Hematopoietic multipotent progenitor cell treated with erythropoietin and hydrocortisone succinate and interleukin-3 and kit ligand, for 4 days (in vitro differentiated cells): ENCODE measurements at places on chromosomes 5 and 9.

DNA sequence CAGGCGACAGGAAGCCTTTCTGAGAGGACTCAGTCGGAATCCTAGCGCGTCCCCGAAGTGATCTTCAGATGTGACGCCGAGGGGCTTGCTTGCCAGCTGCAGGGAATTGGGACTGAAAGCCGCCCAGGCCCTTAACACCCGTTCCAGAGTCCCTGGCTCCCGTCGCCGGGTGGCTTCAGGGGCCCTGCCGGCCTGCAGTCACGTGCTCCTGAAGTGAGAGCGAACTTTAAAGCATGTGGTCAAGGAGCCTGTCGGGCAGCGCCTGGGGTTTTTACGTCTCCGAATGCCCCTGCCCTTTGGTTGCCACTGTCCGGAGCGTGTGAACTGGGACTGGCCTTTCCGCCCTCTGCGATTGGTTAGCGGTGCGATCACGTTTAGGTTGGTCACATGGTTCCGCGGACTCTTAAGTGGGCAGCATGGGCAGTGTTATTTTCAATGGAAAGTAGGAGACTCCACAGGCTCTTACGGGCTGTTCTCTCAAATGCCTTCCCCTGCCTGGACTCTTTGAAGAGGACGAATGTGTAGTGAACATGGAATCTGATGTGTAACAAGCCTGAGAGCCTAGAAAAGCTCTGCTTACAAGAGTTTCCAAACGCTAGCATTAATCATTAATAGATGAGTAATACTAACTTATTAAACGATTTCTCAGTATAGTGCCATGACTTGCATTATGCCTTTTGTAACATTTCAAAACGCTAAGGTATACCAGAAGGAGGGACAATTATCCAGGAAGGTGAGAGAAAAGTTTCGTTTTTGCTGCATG is 1.9 kb downstream of the VLDLR start:
- DNase-seq = peak; percentile 7

GRCh38 chr5:16578474-16578883 is 38.3 kb downstream of the RETREG1 start:
- DNase-seq = no peak

GRCh38 chr9:33136721-33137670 is 30.1 kb downstream of the B4GALT1 start:
- DNase-seq = no peak

DNA sequence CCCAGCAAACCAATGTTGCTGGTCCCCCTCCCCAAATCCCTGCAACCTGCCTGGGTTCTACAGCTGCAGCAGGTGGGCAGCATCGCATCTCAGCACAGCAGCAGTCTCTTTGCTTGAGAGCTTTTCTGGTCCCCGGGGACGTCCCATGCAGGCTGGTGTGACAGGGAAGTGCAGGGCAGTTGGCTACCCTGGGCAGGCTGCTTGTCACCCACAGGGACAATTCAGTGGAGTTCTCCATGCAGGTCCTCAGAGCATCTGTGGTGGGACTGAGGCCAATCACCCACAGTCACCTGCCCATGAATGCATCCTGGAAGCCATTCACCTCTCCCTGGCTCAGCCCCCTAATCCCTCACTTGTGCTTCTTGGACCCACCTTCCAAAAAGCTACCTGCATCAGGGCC is 43.9 kb upstream of the SEMA4D start:
- no peak for DNase-seq

GRCh38 chr5:125169396-125169795 is 423.0 kb upstream of the ZNF608 start:
- no peak for DNase-seq

- DNase-seq = no peak
These were observed 28.4 kb downstream of the ZFP62 start for GRCh38 chr5:180832638-180833068.

DNA sequence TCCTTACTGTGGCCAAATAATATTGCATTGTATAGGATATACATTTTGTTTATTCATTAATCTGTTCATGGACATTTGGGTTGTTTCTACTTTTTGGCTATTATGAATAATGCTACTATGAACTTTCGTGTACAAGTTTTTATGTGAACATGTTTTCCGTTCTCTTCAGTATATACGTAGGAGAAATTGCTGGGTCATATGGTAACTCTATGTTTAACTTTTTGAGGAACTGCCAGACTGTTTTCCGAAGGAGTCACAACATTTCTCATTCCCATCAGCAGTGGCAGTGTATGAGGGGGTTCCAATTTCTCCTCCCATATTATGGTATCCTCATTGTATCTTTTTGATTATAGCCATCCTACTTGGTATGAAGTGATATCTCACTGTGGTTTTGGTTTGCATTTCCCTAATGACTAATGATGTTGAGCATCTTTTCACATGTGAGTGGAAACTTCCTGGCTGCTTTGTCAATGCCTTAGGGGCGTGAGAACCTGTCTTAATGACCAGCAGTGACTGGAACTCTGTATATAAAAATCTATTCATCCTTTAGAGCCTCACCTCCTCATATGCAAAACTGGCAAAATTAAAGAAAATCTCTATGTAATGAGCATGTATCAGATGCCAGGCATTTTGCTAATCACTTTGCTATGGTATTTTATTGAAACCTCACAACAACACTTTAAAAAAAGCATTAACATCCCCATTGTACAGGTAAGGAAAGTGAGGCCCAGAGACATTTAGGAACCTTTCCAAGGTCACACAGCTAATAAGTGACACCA is 47.8 kb upstream of the TGFBR1 start:
- peak; percentile 73 for DNase-seq

DNA sequence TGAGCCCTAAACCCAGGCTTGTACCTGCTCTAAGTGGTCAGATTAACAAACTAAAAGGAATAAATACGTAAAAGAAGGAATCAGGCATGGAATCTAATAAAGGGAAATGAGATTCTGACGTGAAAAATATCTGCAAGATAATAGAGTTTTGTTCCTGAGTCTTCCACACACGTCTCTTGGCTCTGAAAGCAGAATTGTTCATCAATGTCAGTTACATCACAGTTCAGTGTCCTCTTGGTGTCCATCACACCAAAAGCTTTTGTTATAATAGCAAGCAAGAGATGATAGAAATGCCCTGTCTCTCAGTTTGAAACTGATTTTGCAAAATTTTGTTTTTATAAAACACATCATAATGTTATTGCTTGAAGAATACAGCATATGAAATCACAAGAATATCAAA is 34.7 kb upstream of the NMUR2 start:
- no peak for DNase-seq

GRCh38 chr5:163505049-163505367 is 411 bp upstream of the MAT2B start:
- DNase-seq = no peak

DNA sequence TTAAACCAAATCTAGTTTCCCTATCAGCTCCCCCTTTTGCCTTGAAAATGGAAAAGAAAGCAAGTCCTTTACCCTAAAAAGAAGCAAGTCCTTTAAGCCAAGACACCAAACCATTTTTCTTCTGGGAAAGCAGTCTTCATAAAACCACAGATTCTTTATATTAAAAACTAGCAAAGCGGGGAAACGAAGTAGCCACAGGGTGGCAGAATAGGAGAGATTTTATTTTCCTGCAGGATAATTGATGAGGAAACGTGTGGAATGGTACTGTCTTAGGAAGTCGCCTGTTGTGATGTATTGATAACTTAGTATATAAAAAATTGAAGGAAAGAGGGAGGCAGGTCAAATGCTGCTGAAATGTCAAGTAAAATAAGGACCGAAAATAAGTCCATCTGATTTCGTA is 41.1 kb downstream of the ZNF883 start:
- no peak for DNase-seq

- no peak for DNase-seq
These were observed 1.7 kb downstream of the GPRIN1 start for GRCh38 chr5:176608142-176608705.

DNA sequence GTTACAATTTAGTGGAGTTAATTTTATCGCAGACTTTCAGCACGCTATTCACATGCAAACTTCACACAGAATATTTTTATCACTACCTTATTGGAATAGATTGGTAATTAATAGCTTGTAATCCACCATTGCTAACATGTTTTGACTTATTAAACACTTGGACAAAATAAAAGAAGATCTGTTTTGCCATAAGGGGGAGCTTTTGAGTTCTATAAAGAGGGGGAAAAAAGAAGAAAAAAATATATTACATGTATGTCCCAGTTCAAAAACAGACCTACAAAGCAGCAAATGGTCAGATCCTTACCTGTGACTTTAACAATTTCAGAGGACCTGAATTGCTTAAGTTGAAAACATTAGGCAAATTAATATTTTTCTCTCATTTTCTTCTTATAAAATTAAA is 1.2 kb upstream of the PAPPA start:
- DNase-seq = peak; percentile 62

DNA sequence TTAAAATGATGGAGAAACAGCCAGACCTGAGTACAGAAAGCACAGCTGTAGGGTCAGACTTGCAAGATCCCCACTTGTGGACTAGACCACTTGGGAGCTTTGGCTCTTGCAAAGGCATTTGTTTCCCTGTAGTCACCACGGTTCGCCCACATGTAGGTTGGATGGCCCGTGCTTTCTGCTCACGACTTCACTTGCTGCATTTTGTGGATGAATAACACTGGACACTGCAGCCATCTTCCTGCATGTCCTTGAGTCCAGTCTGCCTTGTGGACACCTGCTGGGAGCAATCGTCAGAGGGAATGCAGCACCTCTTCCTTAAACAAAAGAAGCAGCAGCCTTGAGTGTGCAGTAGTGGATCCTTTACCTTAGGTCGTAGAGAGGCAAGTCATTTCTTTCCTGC is 372.9 kb upstream of the IRX2 start:
- no peak for DNase-seq

DNA sequence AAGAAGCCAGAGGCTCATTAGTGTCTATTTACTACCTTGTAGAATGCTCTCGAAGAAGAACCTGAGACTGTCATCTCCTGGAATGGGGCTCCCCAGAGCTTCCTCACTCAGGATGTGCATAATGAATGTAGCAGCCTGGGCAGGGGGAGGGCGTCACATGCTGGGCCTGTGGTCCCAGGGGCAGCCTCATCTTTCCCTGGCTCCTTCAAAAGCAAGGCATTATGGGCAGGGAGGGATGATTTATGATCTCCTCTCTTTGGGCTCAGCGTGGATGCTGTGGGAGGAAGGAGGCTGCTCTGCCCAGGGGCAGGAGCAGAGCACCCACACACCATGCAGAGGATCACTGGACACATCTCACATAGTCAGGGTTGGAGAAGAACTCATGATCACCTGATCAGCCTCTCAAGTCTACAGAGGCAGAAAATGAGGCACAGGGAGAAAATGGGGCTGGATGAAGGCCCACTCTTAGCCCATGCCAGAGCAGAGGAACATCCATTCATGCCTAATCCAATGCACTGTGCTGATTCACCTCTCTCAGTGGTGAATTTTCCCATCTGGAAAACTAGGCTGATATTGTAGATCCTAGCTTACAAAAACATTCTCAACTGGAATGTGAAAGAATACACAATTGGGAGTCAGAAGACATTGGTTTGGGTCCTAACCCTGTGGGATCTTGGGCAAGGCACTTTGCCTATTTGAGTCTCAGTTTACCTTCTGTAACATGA is 173.7 kb downstream of the CARTPT start:
- no peak for DNase-seq

GRCh38 chr5:109250533-109251329 is 159.0 kb downstream of the PJA2 start:
- DNase-seq = no peak
